ENCODE measurements at places on chromosomes 3 and 15.

- DNase-seq: no peak
Measured at GRCh38 chr3:151794080-151794479, 19.8 kb upstream of the AADAC start.

GRCh38 chr3:57958642-57959422 lies 49.4 kb upstream of the FLNB start:
- no peak for DNase-seq

DNA sequence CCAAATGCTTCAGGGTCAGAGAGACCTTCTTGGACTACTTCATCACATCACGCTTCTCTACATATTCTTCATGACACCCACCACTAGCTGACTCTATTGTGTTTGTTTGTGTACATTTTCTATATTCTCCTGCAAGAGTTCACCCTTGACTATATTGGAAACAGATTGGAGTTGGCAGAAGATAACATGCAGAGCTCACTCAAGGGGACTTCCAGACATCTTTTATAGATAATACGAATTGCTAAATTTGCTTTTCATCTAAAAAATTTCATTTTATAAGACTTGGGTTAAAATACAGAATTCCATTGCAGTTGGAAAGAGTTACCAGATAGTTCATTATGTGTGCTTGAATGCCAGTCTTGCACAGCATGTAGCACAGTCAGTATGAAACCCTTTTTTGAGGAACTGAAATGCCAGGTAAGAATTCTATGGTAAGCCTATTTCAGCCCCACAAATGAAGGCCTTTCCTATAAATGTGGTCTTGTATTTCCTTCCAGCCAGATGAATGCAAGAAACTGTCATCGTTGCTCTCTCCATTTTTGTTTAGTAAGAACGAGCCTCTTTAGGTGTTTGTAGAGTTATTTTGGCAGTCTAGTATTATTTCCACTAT lies 177.6 kb downstream of the GHSR start:
- no peak for DNase-seq

DNA sequence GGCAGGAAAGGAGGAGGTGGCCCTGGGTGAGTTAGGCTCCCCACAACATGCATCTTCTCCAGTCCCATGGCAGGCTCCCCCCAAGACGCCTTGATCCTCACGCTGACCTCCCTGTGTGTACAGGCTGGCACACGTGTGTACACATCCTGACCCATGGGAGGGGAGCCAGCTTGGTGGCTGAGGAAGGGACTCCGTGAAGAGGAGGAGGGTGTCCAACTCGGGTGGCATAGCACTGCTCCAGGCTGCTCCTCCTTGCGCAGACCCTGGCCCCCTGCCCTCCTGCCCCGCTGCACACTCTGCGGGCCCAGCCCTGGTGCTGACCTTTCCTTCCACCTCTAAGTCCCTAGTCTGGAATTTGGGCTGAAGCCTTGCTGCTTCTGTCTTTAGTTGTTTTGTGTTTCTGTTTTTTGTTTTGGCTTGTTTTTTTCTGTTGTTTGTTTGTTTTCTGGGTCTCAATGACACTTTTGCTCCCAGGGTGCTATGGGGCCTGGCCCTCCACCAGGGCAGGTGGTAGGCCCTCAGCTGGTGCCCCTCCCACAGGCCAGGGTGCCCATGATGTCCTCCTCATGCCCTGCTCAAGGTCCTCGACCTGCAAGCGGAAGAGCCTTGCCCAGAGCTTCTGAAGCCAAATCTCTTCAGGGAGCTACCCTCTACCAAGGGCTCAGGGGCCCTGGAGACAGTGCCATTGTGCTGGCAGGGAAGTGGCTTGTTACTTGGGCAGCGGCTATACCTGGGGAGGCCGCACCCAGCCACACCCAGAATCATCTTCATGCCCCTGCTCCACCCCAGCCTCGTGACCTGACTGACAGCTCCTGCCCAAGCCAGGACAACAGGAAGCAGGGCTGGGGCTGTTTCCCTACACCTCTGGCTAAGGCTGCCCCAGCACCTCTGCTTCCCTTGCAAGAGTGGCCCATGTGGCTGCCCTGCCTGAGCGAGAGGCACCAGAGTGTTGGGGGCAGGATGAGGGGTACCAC lies 5.1 kb downstream of the EPHB3 start:
- DNase-seq: no peak

GRCh38 chr15:63310646-63311045 lies 33.2 kb downstream of the APH1B start:
- no peak for DNase-seq

DNA sequence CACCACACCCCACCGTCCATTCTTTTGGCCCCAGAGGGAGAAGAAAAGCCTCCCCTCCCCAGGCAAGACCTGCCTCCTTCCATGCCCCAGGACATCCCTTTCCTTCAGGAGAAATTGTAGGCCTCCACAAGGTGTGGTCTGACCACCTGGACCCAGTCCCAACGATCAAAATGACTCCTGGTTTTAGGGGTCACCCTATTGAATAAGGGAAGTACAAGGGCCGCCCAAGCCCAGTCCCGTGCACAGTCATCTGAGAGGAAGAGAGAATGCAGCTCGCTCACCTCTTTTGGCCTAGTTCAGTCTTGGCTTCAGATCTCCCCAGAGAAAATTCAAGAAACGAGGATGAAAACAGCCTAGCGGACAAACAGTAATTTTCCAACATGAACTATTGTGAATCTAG lies 249.1 kb downstream of the UACA start:
- no peak for DNase-seq

DNA sequence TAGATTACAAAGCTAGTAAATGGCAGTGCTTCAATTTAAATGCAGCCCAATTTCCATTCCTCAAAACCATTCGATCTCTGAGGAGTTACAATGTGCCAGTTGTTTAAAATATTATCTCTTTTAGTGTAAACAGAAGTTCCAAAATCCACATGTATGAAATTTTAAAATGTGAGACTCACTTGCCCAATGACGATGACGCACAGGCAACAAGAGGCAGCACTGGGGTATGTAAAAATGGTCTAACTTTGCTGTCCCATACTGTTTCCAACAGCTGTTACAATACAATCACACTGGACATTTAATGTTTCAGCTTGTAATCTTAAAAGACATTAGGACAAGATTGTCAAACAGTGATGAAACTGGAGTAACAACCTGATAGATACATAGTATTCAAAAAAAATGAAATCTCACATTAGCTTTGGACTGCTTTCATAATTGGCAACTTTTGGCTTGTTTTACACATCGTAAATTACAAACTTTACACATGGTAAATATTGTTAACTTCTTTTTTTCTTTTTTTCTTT lies 12.2 kb downstream of the SLTM start:
- DNase-seq: no peak

DNA sequence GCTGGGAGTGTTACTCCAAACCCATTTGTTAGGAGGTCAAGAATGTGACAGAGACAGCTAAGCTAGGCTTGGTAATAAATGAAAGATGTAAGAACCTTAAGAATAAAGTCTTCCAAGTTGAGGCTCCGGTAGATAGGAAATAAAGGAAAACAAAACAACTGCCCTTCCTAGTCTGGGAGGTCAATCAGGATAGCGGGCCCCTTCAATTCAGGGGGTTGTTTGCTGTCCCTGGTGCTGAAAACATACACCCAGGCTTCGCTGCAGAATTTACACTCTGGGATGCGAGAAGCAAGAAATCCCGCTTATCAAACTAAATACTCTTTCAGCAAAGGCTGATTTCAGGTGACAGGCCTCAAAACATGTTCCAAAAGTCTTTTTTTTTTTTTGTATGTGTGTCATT lies 393.4 kb downstream of the NTRK3 start:
- DNase-seq: peak; percentile 11

- no peak for DNase-seq
Measured at GRCh38 chr3:186060222-186060621, 48.7 kb downstream of the ETV5 start.

GRCh38 chr3:30141927-30142326 lies 464.5 kb upstream of the TGFBR2 start:
- DNase-seq: no peak

All from ACHN (cell line).